ENCODE measurements at places on chromosomes 2 and 18.

DNA sequence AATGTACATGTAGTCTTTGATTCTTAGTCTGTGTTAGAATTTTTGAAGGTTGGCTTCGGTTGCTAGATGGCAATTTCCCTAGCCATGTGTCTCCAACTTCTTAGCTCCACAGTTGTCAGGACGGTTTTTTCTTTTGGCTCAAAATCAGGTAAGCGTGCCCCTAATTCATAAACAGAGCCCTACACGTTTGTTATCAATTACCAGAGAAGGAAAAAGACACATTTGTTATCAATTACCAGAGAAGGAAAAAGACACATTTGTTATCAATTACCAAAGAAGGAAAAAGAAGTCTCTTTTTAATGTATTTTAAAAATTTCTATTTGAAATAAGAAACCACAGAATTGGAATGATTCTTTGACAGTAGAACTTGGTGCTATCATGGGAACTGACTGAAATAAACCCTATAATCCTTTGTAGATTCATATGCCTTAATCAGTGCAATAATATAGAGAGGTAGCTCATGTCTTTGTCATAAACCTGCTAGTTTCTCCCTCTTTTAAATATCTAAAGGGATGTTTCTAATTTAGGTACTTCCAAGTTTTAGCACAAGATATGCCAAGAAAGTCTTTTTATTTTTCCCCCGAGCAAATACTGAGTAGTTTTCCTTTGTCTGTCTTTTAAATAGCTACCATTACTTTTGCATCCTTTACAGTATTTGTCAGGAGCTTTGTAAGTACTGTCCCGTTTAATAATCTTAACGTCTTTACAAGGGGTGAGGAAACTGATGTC lies 35.9 kb downstream of the CAMKMT start:
- DNase-seq: no peak

GRCh38 chr2:109415581-109416013 lies 198.2 kb downstream of the SEPTIN10 start:
- no peak for DNase-seq

GRCh38 chr2:8714971-8715370 lies 33.1 kb downstream of the ID2 start:
- no peak for DNase-seq

DNA sequence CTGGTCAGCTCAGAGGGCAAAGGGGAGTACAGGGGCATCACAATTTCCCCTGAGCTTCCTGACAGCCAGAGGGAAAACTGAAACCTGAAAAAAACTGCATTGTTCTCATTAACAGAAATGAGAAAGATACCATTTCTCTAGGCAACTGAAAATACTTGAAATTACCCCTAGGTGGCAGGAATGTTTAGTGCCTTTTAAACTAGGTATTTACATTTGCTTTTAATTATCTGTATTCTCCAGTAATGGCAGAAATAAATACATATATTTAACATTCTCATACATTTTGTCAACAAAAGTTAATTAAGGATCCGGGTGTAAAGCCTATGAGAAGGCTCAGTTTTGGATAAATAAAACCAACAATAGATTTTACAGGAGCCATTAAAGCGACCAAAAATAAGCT lies 34.5 kb downstream of the RPL31 start:
- DNase-seq: no peak

GRCh38 chr2:15763822-15764682 lies 172.4 kb downstream of the DDX1 start:
- no peak for DNase-seq

- DNase-seq: no peak
These were observed 49.8 kb upstream of the ASB1 start for GRCh38 chr2:238376884-238377391.

- DNase-seq: peak; percentile 78
These were observed 37.8 kb upstream of the CCDC150 start for GRCh38 chr2:196601430-196602306.

GRCh38 chr2:75177427-75177826 lies 21.9 kb downstream of the TACR1 start:
- no peak for DNase-seq

GRCh38 chr2:2320486-2321199 lies 10.4 kb downstream of the MYT1L start:
- DNase-seq: no peak

- no peak for DNase-seq
These were observed 119.6 kb upstream of the MSTN start for GRCh38 chr2:190182071-190182524.

DNA sequence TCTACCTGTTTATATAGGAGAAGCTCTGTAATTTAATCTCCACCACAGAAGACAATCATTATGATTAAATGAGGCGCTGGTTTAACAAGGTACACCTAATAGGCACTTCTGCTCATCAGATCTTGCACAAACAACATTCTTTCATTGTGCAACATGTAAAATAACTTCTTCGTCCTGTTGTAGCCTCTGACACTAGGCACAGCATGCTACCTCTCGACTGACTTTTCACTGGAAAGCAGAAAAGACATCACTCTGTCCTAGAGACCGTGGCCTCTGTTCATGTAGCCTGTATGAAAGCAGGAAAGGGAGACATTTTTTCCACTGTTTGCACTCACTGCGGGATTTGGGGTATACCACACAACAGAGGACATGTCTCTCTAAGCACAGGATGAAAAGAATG lies 316.5 kb downstream of the IRS1 start:
- no peak for DNase-seq

DNA sequence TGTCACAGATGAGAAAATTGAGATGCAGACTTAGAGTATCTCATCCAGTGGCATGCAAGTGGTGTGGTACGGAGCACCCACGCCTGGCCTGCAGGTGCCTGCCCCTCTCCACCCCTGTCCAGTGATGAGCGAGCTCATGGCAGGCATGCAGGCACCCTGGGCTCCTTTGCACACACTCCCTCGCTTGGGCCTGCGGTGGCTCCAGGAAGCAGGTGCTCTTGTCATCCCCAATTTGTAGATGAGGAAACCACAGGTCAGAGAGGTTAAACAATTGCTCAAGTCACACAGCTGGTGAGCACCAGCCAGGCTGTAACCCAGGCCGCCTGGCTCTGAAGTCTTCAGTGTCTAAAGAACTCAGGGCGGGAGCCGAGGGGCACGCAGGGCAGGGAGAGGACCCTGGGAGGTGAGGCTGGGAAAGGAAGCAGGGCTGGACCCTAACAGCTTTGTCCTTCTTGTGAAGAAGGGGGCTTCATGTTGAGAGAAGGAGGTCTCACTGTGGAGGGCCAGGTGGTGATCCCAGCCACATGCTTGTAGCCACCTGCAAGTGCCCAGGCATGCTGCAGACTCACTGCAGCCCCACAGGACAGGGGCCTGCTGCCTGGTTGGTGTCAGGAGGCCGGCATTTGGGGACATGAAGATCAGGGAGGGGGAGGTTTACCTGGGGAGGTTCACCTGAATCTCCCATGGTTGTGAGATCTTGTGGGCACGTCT lies 166.2 kb downstream of the SH3RF3 start:
- no peak for DNase-seq

DNA sequence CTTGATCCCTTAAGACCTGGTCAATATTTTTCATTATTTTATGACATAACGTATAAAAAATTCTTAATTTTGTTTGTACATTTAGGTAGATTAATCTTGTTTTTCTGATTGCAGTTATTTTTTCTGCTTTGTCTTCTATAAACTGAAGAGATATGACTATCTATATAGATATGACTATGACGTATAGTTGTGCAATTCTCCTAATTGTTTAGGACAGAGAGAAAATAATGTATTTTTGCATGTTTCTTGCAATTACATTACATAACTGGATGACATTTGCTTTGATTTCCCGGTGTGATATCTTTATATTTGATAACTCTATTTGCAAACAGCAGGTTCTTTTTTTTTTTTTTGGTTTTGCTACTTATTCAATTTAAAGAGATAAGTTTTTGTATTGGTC lies 310.2 kb upstream of the REG3G start:
- no peak for DNase-seq

DNA sequence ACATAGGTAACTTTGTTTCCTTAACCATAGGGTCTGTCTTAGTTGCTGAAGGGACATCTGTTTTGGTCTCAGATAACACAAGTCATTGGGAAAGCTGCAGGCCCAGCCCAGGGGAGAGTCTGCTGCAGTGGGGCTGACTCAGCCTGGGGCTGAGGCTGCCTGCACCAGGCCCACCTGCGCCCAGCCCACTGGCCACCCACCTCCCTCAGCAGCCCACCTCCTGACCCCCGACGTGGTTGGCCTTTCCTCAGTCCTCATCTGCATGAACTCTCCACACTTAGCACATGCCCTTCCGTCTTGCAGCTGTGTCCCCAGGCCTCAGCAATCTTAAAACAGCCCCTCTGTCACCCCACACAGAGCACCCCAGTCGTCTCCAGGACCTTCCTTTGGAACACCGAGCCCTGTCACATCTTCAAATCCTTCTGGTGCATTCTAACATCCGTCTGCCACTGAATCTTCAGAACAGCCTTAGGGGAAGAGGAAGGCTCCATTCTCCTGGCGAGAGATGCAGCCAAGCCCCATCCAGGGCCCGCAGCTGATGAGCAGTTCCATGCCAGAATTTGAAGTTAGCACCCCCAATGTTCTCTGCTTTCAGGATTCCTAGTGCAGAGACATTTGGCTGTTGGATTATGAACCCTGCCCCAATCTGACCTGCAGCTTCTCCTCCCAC lies 231.4 kb downstream of the SEPTIN10 start:
- no peak for DNase-seq

- DNase-seq: no peak
These were observed 126.1 kb downstream of the FAM161A start for GRCh38 chr2:61727746-61728145.

DNA sequence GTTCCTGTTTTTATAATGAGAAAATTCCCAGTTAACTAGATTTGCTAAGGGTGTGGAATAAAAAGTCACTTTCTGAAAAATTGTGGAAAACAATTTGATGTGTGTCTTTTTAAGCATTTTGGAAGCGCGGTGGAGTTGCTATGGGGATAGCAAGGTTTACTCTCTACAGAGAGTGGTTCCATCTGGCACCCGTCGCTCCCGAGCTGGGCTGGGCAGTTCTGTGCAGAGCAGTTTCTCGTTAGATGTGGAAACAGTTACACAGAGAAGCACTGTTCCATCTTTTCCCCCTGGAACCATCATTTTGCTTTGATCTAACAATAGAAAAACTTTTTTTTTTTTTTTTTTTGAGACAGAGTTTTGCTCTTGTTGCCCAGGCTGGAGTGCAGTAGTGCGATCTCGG lies 17.4 kb downstream of the LDLRAD4 start:
- DNase-seq: peak; percentile 93

GRCh38 chr2:25521665-25522387 lies 151.6 kb downstream of the DTNB start:
- DNase-seq: no peak

DNA sequence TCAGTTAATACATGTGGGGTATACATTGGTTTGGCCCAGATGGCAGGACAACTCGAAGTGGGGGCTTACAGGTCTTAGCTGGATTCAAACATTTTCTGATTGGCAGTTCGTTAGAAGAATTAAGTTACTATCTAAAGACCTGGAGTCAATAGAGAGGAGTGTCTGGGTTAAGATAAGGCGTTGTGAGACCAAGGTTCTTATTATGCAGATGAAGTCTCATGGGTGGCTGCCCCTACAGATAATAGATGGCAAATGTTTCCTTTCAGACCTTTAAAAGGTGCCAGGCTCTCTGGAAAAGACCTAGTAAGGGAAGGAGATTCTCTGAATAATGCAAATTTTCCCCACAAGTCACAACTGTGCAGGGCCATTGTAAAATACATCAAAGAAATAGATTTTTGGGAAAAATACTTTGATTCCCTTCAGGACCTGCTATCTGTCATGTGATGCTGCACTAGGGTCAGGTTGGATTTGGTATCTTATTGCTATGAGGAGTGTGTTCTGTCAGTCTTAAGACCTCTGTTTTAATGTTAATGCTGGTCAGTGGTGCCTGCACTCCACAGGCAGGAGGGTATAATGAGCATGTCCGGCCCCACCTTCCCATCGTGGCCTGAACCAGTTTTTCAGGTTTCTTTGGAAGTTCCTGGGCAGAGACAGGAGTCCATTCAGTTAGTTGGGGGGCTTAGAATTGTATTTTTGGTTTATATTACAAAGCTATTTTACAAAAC lies 14.3 kb upstream of the MC5R start:
- DNase-seq: no peak

- DNase-seq: no peak
These were observed 154.4 kb downstream of the RAD51AP2 start for GRCh38 chr2:17363846-17364245.

DNA sequence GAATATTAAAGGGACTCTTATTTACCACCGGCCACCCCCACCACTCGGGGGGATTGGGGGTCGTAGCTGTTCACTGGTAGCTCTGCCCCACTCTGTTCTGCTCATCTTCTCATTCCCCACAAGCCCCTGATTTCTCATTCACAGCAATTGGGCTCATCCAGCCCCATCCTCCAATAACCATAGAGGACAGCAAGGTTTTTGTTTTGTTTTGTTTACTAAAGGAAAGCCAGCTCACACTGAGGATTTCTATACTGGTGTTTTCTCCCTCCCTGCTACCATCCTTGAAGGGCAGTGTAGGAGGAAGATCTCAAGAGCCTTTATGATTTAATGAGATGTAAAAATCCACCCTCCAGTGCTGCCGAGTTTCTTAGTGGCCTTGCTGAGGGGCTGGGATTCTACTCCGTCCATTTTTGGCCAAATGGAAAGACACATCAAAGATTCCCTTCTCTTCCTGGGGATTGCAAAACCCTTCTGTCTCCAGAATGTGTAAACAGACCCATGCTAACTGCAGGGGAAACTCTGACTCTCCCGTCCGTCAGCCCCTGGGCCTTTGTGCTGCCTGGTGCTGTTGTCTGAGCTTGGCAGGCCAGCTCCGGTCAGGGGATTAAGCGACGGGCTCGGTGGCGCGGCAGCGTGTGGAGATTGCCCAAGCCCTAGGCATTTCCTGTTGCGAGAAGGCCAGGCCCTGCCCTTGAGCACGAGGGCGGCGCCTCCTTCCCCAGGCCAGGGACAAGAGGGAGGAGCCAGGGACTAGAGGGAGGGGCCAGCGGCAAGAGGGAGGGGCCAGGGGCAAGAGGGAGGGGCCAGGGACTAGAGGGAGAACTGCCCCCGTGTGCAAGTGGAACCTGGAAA lies 165.0 kb downstream of the ANTXR1 start:
- peak; percentile 97 for DNase-seq

- DNase-seq: no peak
These were observed 56.2 kb downstream of the WDSUB1 start for GRCh38 chr2:159230145-159230877.

GRCh38 chr2:88638743-88639142 lies 11.5 kb upstream of the EIF2AK3 start:
- no peak for DNase-seq

DNA sequence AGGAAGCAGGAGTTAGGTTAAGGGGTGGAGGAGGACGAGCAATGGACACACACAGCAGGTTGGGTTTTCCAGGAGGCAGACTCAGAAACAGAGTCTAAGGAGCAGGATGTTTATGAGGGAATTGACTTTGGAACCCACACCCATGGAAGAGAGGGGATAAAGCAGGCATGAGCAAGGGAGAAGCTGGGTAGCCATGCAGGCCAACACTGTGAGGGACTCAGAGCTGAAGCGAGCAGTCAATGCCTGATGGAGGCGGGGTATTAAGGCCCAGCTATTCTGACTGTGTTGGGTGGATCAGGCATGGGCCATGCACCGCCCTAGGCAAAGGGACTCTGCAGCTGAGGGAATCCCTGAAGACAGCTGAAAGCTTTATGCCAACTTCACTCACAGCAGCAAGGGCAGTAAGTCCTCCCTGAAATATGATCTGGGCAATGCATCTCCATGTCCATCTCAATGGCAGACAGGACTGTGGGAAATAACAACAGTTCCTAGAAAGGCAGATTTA lies 37.6 kb downstream of the TEX51 start:
- no peak for DNase-seq

- DNase-seq: no peak
These were observed 50.4 kb downstream of the POLR1A start for GRCh38 chr2:86055314-86055713.

- no peak for DNase-seq
These were observed 56.3 kb upstream of the UPP2 start for GRCh38 chr2:158045362-158045761.

GRCh38 chr2:133138693-133139092 lies 429.6 kb downstream of the NCKAP5 start:
- DNase-seq: no peak
